CD4-positive, CD25-positive, alpha-beta regulatory T cell (primary cell): ENCODE measurements at places on chromosomes 11 and 22. TPM values are rescaled to one million over a fixed set of nuclear protein-coding genes. Genes with fewer than 3 reads are reported as not detected.
A peak's percentile ranks its signal among the peaks of the same experiment; 100 is the strongest.

DNA sequence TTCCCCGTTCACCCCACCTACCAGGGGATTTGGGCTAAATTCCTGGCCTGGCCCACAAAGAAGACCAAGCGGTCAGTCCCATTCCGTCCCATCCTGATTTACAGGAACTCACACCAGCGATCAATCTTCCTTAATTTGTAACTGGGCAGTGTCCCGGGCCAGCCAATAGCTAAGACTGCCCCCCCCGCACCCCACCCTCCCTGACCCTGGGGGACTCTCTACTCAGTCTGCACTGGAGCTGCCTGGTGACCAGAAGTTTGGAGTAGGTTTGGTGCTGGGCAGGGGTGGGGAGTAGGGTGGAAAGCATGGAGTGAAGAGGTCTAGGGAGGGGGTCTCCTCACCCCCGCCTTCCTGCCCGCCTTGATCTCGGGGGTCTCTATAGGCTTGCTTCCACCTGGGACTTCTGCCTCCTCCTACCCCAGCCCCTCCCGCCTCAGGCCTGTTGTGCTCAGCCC, at the start of gene SERPING1:
Gene SERPING1 (plus strand): TSS at position 225 of the 455 bp plus-strand sequence. CDS start 586 bp downstream, outside the sequence.
- no peak within 1 kb of the TSS for H3K4me3 ChIP-seq
- H3K36me3 ChIP-seq, result no peaks in the 10 kb centered on the region
- no peak within 1 kb of the TSS for H3K27ac ChIP-seq
- H3K27me3 ChIP-seq, result peaks cover 17% of the 10 kb centered on the region

- H3K4me3 ChIP-seq, result no peak overlapping the region
- no peaks in the 10 kb centered on the region for H3K4me1 ChIP-seq
- H3K36me3 ChIP-seq, result peaks cover 3% of the 10 kb centered on the region
- no peaks in the 10 kb centered on the region for H3K27me3 ChIP-seq
- no peak overlapping the region for H3K27ac ChIP-seq
- no peak for DNase-seq
Measured at GRCh38 chr22:24389680-24390079, 37.7 kb upstream of the ADORA2A start.

- H3K36me3 ChIP-seq, result no peaks in the 10 kb centered on the region
- no peak for DNase-seq
- H3K27ac ChIP-seq, result no peak overlapping the region
- no peak overlapping the region for H3K4me3 ChIP-seq
- no peaks in the 10 kb centered on the region for H3K4me1 ChIP-seq
Measured at GRCh38 chr22:26045860-26046259, 123.4 kb upstream of the SEZ6L start.

DNA sequence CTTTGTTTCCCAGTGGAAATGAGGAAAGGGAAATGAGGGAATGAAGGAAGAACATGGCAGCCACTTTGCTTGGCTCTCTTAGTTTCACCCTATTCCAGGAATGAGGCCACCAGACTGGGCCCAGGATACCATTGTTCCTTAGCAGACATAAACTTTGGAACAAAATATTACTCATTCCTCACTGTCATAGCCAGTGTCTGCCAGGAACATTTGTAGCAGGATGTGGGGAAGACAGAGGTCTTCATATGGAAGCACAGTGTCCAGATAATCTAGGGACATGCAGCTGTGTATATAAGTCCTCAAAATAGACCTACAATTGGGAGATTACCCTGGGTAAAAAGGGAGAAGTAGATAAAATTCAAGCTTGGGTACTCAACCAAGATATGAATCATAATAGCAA, 15.2 kb upstream of the FUT4 start:
- H3K4me3 ChIP-seq, result no peak overlapping the region
- no peaks in the 10 kb centered on the region for H3K4me1 ChIP-seq
- H3K27ac ChIP-seq, result no peak overlapping the region
- H3K36me3 ChIP-seq, result no peaks in the 10 kb centered on the region
- H3K27me3 ChIP-seq, result peaks cover 26% of the 10 kb centered on the region

GRCh38 chr11:4072668-4073285, 21.8 kb upstream of the RRM1 start:
- no peak overlapping the region for H3K4me3 ChIP-seq
- DNase-seq, result peak; percentile 51
- peaks cover 21% of the 10 kb centered on the region for H3K4me1 ChIP-seq

GRCh38 chr11:73810637-73811036, 23.0 kb downstream of the MRPL48 start:
- H3K4me1 ChIP-seq, result no peaks in the 10 kb centered on the region
- H3K4me3 ChIP-seq, result no peak overlapping the region
- peaks cover 4% of the 10 kb centered on the region for H3K36me3 ChIP-seq
- no peaks in the 10 kb centered on the region for H3K27me3 ChIP-seq
- no peak for DNase-seq

DNA sequence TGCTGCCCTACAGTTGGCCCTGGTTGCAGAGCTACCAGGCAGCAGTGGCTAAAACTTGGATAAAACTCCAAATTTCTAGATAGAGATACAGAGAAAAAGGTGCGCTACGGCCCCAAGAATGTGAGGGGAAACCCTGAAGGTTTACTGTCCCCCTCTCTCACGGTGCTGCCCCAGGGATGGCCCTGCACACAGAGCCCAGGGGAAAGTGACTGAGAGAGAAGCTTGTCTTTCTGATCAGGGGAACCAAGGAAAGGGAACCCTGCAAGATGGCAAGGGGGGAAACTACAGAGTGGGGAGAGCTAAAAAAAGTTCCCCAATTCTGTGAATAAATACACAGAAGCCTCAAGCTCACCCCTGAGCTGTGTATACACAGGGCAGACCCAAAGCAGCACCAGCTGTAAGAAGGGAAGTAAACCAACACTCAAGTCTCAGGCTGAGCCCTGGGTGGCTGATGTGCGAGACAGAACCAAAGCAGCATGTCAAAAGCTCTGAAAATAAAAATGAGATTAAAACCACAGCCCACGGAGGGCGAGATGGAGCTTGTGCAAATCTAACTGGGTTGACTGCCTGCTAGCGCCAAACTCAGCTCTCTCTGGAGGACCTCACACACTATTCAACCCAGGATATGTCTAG, 22.1 kb downstream of the GNB1L start:
- H3K36me3 ChIP-seq, result no peaks in the 10 kb centered on the region
- H3K4me1 ChIP-seq, result no peaks in the 10 kb centered on the region
- H3K27ac ChIP-seq, result no peak overlapping the region
- H3K4me3 ChIP-seq, result no peak overlapping the region
- no peaks in the 10 kb centered on the region for H3K27me3 ChIP-seq

DNA sequence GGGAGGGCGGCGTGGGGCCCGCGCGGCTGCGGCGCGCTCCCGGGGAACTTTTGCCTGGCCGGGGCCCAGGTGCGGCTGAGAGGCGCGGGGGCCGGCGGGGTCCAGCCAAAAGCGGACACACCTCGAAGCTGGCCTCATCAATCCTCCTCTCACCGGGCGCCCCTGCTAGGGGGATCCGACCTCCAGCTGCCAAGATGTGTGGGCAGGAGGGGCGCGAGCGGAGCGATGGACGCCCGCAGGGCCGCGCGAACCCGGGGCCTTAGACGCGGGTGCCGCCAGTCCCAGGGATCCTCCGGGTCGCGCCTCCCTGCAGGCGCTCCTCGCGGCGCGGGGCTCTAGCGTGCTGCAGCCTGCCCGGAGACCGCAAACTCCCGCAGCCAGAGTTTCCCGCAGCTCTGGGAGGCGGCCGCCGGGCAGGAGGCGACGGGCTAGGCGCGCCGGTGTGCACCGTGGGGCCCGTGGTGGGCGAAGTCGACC, 785 bp downstream of the IGSF9B start:
- no peak for DNase-seq
- no peak overlapping the region for H3K27ac ChIP-seq
- no peaks in the 10 kb centered on the region for H3K36me3 ChIP-seq

GRIA4 gene
- not detected for total RNA-seq

NAA40 gene
- 18.7 TPM for total RNA-seq

FXYD6 gene
- not detected for total RNA-seq

TLCD5 gene
- 0.42 TPM for total RNA-seq

FBLN1 gene
- 0.49 TPM for total RNA-seq

PNPLA5 gene
- total RNA-seq, result not detected
